ENCODE measurements at places on chromosomes 4 and X. TPM values are rescaled to one million over a fixed set of nuclear protein-coding genes. Genes with fewer than 3 reads are reported as not detected.

Gene BGN
- not detected for total RNA-seq

- H3K4me1 ChIP-seq = peaks cover 28% of the 10 kb centered on the region
- H3K27ac ChIP-seq = peak overlapping the region; percentile 93
- peak overlapping the region; percentile 93 for H3K4me3 ChIP-seq
- peaks cover 41% of the 10 kb centered on the region for H3K36me3 ChIP-seq
- H3K27me3 ChIP-seq = no peaks in the 10 kb centered on the region
- DNase-seq = peak; percentile 19
These were observed 1.1 kb downstream of the SLC38A5 start for GRCh38 chrX:48468693-48469691.

GRCh38 chr4:87317527-87317926 is 5.2 kb downstream of the HSD17B13 start:
- no peak for DNase-seq
- H3K27me3 ChIP-seq = peaks cover 2% of the 10 kb centered on the region
- H3K4me3 ChIP-seq = no peak overlapping the region

DNA sequence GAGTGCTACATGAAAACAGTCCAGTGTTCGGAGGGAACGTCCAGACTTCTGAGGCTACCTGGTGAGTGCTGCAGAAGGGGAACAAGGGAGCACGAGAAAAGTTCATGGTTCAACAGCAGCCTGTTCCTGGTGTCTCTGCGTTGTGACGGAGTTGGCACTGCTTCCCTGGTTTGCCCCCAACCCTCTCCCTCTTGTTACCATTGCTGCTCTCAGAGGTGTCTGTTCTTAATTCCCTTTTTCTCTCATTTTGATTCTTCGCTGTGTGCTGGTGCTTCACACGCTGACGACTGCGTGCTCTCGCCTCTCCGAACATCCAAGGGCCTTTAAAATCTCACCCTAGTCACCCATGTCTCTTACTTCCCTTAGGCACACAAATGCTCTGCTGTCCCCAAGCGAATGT is 1.6 kb upstream of the FAM149A start:
- peaks cover 38% of the 10 kb centered on the region for H3K27me3 ChIP-seq
- H3K4me3 ChIP-seq = no peak overlapping the region
- DNase-seq = no peak
- H3K27ac ChIP-seq = no peak overlapping the region

- H3K27me3 ChIP-seq = no peaks in the 10 kb centered on the region
- H3K27ac ChIP-seq = no peak overlapping the region
- H3K4me1 ChIP-seq = no peaks in the 10 kb centered on the region
- no peak overlapping the region for H3K4me3 ChIP-seq
These were observed 500.3 kb downstream of the TRIML1 start for GRCh38 chr4:188639479-188640100.

- no peaks in the 10 kb centered on the region for H3K4me1 ChIP-seq
- no peak overlapping the region for H3K4me3 ChIP-seq
- H3K36me3 ChIP-seq = no peaks in the 10 kb centered on the region
- no peak overlapping the region for H3K27ac ChIP-seq
- no peak for DNase-seq
These were observed 10.2 kb upstream of the SFRP2 start for GRCh38 chr4:153798901-153799693.

DNA sequence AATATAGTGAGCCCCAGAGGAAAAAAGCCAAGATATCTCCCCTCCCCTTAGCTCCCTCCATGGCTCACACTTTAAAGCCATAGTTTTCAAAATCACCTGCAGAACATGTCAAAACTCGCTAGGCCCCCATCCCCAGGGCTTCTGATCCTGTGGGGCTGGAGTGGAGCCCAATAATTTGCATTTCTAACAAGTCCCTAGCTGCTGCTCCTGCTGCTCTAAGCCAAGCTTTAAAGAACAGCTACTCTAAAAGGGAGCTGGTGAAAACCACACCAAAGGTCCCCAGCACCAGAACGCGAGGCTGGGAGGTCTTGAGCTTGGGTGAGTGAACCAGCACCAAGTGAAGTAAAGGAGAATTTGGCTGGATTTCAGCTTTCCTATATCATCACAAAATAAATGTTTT is 237.1 kb downstream of the ZNF674 start:
- no peaks in the 10 kb centered on the region for H3K27me3 ChIP-seq
- no peak for DNase-seq
- no peaks in the 10 kb centered on the region for H3K36me3 ChIP-seq
- no peak overlapping the region for H3K4me3 ChIP-seq

- no peaks in the 10 kb centered on the region for H3K36me3 ChIP-seq
- H3K4me3 ChIP-seq = no peak overlapping the region
- no peaks in the 10 kb centered on the region for H3K4me1 ChIP-seq
- no peak overlapping the region for H3K27ac ChIP-seq
- DNase-seq = no peak
- H3K27me3 ChIP-seq = no peaks in the 10 kb centered on the region
These were observed 82.3 kb upstream of the S100G start for GRCh38 chrX:16567681-16568080.

Gene SLC34A2
- not detected for total RNA-seq

GRCh38 chr4:56806666-56807065 is 14.8 kb downstream of the SPINK2 start:
- no peaks in the 10 kb centered on the region for H3K36me3 ChIP-seq
- no peak overlapping the region for H3K4me3 ChIP-seq
- peaks cover 25% of the 10 kb centered on the region for H3K27me3 ChIP-seq
- DNase-seq = no peak
- H3K4me1 ChIP-seq = peaks cover 24% of the 10 kb centered on the region

Gene INTS6L
- 29.4 TPM for total RNA-seq

DNA sequence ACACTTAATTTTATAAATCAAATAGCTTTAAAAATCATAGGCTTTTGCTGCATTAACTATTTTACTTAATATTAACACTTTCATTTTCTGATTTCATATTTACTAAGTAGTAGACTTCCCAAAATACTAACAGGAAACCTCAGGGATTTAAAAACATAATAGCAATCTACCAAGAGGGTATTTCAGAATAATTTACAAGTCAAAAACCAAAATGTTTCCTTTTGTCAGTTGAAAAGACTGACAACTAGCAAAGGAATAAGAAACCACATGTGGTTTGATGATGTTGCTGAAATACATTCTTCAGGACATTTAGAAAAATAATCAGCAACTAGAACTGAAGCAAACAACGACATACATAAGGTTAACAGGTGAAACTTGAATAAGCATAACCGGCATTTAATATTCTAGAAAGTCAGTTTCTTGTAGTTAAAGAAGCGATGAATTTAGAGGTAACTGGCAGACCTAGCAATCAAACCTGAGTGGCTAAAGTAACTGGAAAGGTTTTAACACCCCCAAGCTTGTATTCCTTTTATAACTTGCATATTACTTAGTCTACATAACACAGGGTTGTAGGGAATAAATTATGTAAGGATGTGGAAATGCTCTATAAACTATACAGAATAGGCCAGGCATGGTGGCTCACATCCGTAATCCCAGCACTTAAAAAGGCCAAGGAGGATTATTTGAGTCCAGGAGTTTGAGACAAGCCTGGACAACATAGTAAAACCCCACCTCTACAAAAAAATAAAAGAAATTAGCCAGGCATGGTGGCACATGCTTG is 40.0 kb downstream of the DHX15 start:
- H3K27me3 ChIP-seq = no peaks in the 10 kb centered on the region
- peaks cover 41% of the 10 kb centered on the region for H3K4me1 ChIP-seq
- H3K4me3 ChIP-seq = no peak overlapping the region
- peaks cover 77% of the 10 kb centered on the region for H3K36me3 ChIP-seq
